ENCODE measurements at places on chromosomes 11 and 22. TPM values are rescaled to one million over a fixed set of nuclear protein-coding genes. Genes with fewer than 3 reads are reported as not detected.

Gene OR51B4
- total RNA-seq, result not detected

Gene RAC2
- 8.8 TPM for total RNA-seq

Gene CNGA4
- under 0.01 TPM for total RNA-seq

Gene UPK3A
- total RNA-seq, result not detected

Gene TMEM223
- total RNA-seq, result 21.8 TPM

Gene FJX1
- total RNA-seq, result 39.0 TPM

Gene MYBPC3
- total RNA-seq, result not detected

Gene OTOG
- not detected for total RNA-seq

Gene GNG3
- total RNA-seq, result 0.32 TPM

Gene HARBI1
- 4.1 TPM for total RNA-seq

Gene FXYD6
- total RNA-seq, result 0.32 TPM

Gene ARFIP2
- 51.2 TPM for total RNA-seq

Measured in epithelial cell of umbilical artery (primary cell).